ENCODE measurements at places on chromosomes 1 and 21.

- DNase-seq: no peak
Observed at GRCh38 chr1:154605534-154605933, 2.5 kb downstream of the ADAR start.

GRCh38 chr21:44929799-44930542 is 9.3 kb upstream of the ITGB2 start:
- DNase-seq: no peak

DNA sequence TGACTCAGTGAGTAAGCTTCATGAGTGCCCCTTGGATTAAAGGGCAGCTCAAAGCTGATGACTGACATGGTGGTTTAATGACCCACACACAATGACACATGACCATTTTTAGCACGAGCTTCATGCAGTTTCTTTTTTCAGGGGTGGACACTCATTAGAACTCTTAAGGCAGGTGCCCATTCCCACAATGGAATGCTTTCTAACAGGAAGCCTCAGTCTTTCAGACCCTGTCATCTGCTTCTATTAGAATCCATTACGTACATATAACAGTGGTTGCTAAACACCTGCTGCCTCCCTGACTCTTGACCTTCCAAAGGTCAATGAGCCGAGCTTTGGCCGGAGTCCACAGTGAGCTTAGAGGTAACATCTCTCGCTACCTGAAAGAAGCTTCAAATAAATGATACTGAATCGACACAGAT is 27.4 kb downstream of the AKNAD1 start:
- DNase-seq: no peak

GRCh38 chr1:10813799-10814198 is 17.4 kb upstream of the CASZ1 start:
- no peak for DNase-seq

DNA sequence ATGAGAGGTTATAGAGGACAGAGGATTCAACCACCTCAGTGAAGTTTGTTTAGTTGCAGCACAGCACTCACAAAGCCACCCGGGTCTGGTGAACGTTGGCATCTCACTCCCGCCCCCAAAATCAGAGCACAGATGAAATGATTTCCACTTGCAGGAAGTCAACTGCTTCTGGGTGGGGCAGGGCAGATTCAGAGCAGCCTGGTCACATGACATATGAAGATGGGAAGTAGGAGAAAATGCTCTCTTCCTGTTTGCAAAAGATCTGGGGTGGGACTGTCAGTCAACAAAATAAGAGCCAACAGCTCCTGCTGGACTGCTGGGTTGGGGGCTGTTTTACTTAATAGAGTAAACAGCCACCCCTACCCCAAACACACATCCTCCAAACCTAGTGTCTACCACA is 43.2 kb downstream of the LRRC71 start:
- peak; percentile 50 for DNase-seq

DNA sequence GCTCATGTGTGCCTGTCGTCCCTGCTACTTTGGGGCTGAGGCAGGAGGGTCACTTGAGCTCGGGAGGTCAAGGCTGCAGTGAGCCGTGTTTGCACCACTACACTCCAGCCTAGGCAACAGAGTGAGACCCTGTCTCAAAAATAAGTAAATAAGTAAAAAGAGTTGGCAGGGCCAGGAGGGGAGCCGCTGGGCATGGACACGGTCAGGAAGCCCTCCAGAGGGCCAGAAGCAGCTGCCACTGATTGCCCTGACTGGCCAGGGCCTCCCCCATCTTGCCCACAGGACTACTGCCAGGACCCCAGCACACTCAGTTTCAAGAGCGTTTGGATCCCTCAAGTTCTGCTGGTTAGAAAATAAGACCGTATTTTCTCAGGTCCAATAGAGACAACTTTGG is 112.2 kb upstream of the IPO9 start:
- no peak for DNase-seq

DNA sequence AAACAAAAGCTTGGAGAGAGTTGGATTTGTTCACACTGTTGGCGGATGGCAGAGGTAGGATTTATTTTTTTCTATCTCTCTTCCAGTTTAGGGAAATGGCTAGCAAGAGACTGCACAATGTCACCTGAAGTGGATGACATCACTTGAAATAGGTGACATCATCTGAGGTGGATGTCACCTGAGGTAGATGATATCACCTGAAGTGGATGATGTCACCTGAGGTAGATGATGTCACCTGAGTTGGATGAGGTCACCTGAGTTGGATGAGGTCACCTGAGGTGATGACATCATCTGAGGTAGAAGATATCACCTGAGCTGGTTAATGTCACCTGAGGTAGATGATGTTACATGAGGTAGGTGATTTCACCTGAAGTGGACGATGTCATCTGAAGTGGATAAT is 413.4 kb downstream of the DSCAM start:
- no peak for DNase-seq

DNA sequence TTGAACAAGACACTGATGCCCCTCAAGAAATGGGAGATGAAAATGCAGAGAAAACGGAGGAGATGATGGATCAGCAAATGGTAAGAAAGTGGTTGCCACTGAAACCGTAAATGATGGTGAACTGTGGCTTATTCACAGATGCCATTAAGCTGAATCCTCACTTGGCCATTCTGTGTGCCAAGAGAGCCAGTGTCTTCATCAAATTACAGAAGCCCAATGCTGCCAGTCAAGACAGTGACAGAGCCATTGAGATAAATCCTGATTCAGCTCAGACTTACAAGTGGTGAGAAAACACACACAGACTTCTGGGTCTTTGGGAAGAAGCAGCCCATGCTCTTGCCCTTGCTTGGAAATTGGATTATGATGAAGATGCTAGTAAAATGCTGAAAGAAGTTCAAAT is 52.5 kb downstream of the NBPF6 start:
- no peak for DNase-seq

GRCh38 chr1:43284546-43285110 is 753 bp downstream of the C1orf210 start:
- DNase-seq: no peak

GRCh38 chr1:57311006-57311405 is 112.9 kb downstream of the DAB1 start:
- no peak for DNase-seq

DNA sequence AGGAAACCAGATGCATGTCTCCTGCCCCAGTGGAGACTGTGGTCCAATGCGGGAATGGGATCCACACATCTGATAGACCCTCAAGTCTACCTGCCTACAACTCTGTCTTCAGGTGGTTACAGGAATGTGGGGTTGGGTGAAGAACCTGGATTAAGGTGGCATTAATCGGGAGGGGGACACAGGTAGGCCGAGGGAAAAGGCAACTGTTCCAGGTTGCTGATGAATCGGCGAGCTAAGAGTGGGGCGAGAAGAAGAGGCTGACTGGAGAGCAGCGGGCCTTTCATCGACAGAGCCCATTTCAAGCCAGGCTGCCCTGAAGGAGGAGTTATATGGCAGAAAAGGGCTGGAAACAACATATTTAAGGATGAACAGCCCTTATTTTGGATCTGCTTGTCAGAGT is 836 bp downstream of the CD2 start:
- DNase-seq: peak; percentile 32

GRCh38 chr1:12063141-12064072 is at the start of gene TNFRSF8:
TNFRSF8 (plus strand) TSS chr1:12063303; CDS start chr1:12063599, 296 bp downstream.
- DNase-seq: peak; percentile 75

- DNase-seq: no peak
Observed at GRCh38 chr1:182083851-182084486, 22.5 kb upstream of the ZNF648 start.

DNA sequence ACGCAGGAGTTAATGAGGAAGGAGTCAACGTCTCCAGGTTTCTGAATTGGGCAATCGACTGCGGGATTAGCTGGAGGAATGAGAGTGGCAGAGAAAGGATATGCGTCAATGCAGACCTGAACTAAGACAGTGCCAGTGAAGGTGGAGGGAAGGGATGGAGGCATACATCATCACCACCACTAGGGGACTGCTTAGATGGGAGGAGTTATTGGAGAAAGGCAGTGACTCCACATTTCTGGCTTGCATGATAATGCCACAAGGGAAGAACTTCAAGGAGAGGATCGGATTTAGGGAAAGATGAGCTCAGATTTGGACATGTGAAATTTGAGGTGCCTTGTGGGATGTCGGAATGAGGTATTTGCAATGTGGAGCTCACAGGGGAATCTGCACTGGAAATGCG is 17.5 kb downstream of the VASH2 start:
- DNase-seq: peak; percentile 18

- DNase-seq: no peak
Observed at GRCh38 chr1:87226341-87226760, 102.3 kb upstream of the LMO4 start.

GRCh38 chr21:20999659-21000058 is 1.4 kb downstream of the NCAM2 start:
- peak; percentile 40 for DNase-seq

- DNase-seq: no peak
Observed at GRCh38 chr1:56646611-56647010, 1.5 kb downstream of the PRKAA2 start.

GRCh38 chr1:94641990-94642389 is 100.4 kb upstream of the F3 start:
- no peak for DNase-seq

DNA sequence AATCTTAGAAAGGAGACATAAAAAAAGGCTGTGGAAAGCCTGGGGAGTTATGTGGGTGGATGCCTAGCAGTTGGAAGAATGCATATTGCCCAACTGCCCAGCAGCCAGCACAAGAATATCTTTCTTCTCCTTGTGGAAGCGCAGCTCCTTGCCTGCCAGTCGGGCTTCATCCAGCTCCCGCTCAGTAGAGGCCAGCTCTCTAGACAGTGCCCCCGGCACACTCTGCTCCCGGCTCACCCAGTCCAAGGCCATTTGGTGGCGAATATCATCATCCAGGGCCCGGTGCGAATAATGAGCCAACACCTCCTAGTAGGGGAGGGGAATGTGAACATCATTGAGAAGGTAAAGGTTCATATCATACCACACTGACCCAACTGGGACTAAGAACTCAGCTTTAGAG is 9.0 kb upstream of the RBM8A start:
- no peak for DNase-seq

- peak; percentile 75 for DNase-seq
Observed at GRCh38 chr1:152048416-152049009, 11.7 kb upstream of the S100A11 start.

DNA sequence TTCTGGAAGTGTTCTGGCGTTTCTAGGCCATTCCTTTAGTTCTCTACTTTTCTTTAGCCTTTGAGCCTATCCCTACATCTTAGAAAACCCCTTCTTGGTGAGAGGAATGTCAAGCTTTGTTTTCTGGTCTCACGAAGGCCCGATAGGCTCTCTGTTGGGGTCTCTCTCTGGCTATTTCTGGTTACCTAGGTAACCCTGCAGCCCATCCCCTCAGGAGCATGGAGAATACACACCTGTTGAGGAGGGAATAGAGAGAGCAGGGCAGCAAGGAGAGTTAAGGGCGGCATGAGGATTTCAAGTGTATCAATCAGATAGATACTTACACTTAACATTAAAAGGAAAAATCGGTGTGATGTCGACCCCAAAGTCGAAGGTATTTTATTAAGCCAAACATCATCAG is 45.7 kb downstream of the LRRC8D start:
- DNase-seq: no peak

- peak; percentile 8 for DNase-seq
Observed at GRCh38 chr1:233627823-233628222, 13.9 kb downstream of the KCNK1 start.

GRCh38 chr21:34911360-34911759 is 137.7 kb downstream of the RUNX1 start:
- no peak for DNase-seq

DNA sequence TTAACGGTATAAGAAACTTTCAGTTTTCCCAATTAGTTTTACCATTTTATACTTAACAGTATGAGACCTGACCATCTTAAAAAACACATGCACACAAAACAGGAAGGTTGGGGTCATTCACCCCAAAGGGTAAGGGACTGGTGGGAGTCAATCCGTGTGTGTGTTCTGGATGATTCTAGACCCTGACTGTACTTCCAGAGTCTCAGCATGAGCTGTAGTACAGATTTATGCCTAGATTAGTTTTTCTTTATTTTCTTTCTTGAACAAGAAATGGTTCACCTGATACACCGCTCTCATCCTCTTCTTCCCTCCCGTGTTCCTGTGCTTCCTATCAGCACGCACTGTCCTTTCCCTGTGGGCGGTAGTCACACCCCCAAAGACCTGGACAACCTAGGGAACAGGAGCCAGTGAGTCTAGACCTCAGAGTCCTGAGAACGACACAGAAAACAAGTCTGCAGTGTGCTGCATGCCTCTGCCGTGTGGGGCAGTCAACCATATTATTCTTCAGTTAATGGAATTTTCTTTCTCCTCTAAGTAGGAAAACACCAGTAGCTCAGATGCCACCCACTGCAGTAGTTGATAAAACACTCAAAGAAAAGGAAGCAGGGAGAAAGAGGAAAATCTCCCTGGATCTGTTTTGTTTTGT is 38.9 kb upstream of the MRPS6 start:
- DNase-seq: no peak

GRCh38 chr1:229015806-229016205 is 255.1 kb upstream of the RAB4A start:
- DNase-seq: no peak

DNA sequence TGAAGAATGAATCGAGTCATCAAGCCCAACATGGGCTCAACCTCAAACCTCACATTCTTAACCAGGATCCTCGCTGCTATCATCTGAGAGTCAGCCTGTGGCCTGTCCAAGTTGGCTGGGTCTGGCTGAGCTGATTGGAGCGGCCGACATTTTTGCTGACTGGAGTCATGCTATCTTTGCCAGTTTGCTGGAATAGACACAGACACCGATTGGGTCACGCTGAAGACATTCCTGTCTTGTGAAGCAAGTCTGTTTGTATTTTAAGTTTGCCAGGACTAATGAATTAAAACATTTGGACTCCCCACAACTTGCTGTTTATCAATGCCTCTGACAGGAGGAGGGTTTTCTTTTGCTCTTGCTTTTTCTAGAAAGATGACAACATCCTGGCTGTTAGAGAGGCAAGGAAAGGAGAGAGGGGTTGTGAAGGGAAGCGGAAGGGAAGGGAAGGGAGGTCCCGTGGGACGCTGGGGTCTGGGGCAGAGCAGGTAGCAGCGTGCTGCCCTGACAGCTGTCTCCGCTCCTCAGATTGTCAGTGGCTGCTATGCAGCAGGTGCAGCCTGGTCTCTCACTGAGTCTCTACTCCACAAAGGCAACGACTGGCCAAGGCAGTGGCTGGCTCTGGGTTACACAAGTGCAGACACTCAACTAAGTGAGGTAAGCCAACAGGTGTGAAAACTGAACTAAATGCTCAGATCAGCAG is at the start of gene MAP3K7CL:
MAP3K7CL (plus strand) TSS at position 375 of the 700 bp plus-strand sequence. CDS start 2,701 bp downstream, outside the sequence.
- DNase-seq: no peak

GRCh38 chr1:7084232-7084894 is 299.1 kb downstream of the CAMTA1 start:
- no peak for DNase-seq
